ENCODE measurements at places on chromosomes 13 and 19. TPM values are rescaled to one million over a fixed set of nuclear protein-coding genes. Genes with fewer than 3 reads are reported as not detected.

Gene TMEM59L
- polyA plus RNA-seq, result 2.5 TPM

Gene IGFL2
- not detected for polyA plus RNA-seq

Gene COX6B2
- 0.78 TPM for polyA plus RNA-seq

Gene TNFRSF19
- 60.8 TPM for polyA plus RNA-seq

Gene FFAR2
- polyA plus RNA-seq, result 0.78 TPM

Gene EFNB2
- polyA plus RNA-seq, result 140 TPM

Gene ZNF93
- polyA plus RNA-seq, result 23.1 TPM

Gene ZNF253
- polyA plus RNA-seq, result 37.6 TPM

Gene PROZ
- 2.3 TPM for polyA plus RNA-seq

All from left kidney (tissue), 8 donors.